ENCODE measurements at places on chromosomes 7 and 10.

- DNase-seq = no peak
These were observed 236.3 kb downstream of the SDK1 start for GRCh38 chr7:3537210-3537875.

GRCh38 chr10:80463868-80464267, 9.8 kb downstream of the TSPAN14 start:
- DNase-seq = no peak

- no peak for DNase-seq
These were observed 12.9 kb upstream of the ZNF736 start for GRCh38 chr7:64300641-64301405.

DNA sequence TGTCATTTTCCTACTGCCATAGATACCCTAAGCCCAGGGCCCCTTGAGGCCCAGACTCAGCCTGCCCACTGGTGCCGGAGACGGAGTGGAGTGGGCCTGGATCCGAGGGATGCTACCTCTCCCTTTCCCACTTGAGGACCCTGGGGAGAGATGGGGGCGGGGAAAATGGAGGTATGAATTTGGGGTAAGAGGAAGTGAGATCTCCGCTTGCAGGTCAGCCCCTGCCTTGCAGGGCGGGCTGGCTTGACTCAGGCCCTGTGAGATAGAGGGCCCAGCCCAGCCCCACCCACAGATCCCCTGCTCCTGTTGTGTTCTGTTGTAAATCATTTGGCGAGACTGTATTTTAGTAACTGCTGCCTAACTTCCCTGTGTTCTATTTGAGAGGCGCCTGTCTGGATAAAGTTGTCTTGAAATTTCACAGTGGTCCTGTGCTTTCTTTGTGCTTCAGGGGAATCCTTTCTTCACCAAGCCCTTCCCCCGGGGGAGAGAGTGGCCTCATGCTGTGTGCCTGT, 13.2 kb downstream of the YKT6 start:
- DNase-seq = no peak

DNA sequence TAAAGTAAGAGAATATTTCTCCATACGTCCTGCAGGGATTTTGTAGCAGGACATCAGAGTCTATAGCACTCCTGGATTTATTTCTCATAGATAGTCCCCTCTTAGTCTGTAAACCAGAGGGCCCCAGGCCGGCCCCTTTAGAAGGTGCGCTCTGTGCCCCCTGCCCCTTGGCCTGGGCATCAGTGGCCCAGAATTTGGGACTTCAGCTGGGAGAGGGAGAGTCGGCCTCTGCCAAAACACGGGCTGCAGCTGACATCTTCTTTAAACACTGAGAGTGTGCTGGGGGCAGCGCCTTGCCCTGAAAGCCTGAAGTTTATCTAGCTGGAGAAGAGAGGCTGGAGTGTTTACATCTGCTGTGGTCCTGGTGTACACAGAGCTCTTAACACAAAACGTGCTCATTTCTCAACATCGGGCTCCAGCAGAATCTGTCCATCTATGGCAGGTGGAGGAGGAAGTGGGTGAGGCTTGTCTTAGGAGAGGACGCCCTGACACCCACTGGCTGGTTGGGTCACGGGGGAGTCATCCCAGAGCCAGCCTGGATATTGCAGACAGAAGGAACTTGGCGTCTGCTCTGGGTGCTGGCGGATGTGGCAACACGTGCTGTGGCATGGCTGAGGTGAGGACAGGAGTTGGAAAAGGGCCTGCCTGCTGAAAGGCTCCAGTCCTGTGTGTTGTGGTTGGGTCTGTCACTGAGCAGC, 5.0 kb upstream of the TACR2 start:
- DNase-seq = no peak

DNA sequence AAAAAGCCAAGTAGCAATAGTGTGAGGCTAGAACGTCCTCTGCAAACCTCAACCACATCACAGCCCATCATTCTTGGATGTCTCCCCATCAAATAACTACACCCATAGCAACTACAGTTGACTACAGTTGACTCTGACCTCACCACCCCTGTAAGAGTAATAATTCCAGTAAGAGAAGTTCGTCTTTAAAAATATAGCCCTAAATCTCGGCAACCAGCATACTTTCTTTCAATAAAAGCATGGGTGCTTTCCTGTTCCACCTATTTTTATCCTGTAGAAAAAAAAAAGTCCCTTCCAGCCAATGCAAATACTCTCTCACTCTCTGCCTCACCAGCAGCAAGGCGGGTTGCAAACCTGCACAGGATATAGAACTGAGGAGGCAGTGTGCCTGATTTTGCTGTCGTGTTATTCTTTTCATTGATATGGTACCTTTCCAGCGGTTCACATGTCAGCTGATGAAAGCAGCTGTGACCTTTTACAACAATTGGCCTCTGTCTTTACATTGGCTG, 187.5 kb upstream of the NFE2L3 start:
- DNase-seq = no peak

- no peak for DNase-seq
These were observed 37.2 kb downstream of the CALML3 start for GRCh38 chr10:5561704-5562645.

- DNase-seq = no peak
These were observed 85.1 kb downstream of the CPED1 start for GRCh38 chr7:121073463-121074099.

DNA sequence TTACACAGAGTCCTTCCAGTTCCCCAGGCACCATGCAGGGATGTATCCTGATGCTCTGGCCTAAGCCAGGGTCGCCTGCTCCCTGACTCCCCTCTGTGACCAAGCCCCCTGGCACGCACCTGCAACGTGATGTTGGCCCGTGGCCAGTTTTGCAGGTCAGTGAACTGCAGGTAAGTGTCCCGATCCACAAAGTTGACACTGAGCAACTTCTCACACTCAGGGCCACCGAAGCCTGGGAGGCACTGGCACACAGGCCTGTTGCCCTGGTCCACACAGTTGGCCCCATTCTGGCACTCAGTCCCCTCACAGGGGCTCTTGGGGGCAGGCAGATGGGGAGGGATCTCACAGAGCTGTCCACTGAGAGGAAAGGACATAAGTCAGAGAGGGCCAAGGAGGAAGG, 174.3 kb downstream of the LCOR start:
- DNase-seq = no peak

DNA sequence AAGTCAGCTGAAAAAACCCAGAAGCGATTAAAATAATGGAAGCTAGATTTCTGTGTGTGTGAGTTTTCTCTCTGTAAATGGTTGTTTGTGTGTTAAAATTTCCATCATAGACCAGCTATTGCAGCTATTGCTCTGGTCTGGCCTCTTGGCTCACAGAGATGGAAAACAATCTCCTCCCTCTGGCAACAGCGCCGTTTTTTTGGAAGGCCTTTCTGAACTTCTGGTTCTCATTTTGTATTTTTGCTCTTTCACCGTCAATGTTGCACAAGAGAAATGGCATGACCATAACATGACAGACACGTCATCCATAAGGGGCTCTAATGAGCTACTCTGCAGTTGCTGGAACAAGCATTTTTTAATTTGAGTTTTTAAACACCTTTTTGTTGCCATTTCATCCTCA, 91.0 kb downstream of the CUBN start:
- DNase-seq = no peak

DNA sequence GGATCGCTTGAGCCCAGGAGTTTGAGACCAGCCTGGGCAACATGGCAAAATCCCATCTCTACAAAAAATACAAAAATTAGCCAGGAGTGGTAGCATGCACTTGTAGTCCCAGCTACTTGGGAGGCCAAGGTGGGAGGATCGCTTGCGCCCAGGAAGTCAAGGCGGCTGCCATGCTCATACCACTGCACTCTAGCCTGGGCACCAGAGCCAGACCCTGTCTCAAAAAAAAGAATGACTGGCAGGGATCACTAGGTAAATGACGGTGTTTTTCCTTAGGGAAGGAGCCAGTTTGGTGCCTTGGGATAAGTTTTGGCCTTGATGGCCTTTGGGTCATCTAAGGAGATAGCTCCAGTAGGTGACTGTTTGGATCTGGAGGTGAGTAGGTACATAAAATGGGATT, 8.9 kb downstream of the TMEM248 start:
- no peak for DNase-seq

DNA sequence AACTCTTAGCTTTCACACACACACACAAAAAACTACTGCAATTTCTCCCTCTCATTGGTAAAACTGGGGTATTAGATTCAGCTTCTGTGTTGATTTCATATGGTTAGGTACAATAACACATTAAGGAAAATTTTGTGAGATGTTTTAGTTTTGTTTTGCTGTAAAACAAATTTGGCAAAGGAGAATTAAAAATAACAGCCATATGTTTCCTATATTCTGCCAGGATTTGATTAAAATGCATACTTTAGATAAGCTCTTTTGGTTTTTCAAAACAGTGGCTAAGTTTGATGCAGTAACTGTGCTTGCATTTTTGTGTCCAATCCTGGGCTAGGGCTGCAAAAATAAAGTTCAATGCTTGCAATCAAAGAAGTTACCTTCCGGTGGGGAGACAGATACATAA, 126.3 kb downstream of the CALCR start:
- DNase-seq = no peak

GRCh38 chr10:93139059-93139655, 65.5 kb downstream of the CYP26A1 start:
- DNase-seq = no peak

GRCh38 chr10:121781101-121781500, 146.7 kb downstream of the ATE1 start:
- DNase-seq = no peak

DNA sequence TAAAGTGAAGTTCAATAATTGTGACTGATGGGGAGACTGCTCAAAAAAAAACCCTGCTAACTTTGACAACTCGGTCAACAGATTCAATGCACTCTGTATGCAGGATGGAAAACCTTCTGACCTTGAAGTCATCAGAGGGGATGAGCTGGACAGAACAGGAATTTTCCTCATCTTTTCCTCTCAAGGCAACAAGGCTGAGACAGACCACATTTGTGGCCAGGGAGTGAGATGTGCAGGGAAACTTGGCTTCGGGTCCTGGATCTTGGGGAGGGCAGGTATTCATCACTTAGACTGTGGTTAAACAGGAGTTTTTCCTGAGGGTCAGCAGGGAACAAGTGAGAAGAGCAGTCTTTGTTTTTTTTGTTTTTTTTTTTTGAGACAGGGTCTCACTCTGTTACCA, 100.6 kb downstream of the BAMBI start:
- DNase-seq = no peak

DNA sequence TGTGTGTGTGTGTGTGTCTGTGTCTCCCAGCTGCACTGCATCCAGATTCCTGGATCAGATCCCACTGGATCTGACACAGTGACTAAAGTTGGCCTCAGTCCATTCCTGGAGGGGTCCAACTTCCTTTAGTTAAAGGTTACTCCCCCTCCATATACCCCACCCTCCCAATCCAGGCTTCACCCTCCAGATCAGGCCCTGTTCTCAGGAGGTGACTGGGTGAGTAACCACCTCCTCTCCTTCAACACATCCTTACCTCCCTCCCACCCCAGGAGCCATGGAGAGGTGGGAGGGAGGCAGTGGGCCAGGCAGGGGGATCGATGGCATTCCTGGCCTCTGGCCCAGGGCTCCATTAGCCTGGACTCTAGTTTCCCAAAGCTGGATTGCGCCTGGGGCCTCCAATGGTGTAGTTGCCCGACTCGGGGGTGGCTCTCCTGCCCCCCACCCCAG, 11.3 kb downstream of the KCNIP2 start:
- no peak for DNase-seq

DNA sequence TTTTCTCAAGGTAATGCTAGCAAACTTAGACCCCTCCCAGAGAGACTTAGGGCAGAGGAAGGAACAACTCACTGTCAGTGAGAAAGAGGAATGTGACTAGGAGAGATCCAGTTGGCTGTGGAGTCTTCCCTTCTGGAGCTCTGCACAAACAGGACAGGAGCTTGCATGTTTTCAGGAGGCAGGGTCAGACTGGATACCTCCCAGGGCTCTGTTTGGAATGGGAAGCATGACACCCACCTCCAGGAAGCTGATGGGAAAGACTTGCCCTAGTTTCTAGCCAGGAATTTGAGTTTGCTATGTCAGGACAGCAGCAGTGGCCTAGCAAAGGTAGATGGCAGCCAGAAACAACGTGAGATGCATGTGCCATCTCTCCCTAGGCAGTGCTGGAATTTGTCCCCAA, 40.6 kb downstream of the GHRHR start:
- DNase-seq = no peak

- no peak for DNase-seq
These were observed 635.9 kb downstream of the ZNF37A start for GRCh38 chr10:38730076-38730475.

- DNase-seq = no peak
These were observed 11.8 kb upstream of the ACBD5 start for GRCh38 chr10:27252267-27253000.

- no peak for DNase-seq
These were observed 765 bp downstream of the PFKFB3 start for GRCh38 chr10:6203331-6204062.

- no peak for DNase-seq
These were observed 73.6 kb downstream of the CCSER2 start for GRCh38 chr10:84401854-84402611.

DNA sequence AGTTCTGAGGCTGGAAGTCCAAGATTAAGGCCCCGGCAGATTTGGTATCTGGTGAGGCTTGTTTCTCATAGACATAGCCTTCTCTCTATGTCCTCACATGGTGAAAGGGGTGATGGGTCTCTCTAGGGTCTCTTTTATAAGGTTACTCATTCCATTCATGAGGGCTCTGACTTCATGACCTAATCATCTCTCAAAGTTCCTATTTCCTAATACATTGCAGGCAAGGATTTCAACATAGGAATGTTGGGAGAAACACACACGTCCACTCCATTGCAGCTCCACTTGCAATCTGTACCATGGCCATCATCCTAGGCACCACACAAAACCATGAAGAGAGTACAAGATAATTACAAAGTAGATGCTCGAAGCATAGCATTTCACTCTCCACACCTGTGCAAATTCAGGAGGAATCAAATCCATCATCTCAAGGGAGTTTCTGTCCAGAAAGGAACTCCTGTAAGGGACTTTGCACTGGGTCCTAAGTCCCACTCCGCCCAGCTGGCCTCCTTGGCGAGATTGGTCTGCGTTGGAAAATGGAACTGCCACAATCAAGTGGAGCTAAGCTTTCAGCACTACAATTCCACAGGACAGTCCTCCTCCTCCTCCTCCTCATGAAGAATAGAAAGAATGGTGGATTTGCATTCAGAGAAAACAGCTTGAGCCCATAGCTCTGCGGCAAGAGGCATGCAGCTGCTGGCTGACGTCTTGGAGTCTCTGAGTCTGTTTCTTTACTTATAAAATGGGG, 8.8 kb downstream of the DDC start:
- no peak for DNase-seq

GRCh38 chr7:130288829-130289228, 4.1 kb upstream of the CPA4 start:
- DNase-seq = no peak

DNA sequence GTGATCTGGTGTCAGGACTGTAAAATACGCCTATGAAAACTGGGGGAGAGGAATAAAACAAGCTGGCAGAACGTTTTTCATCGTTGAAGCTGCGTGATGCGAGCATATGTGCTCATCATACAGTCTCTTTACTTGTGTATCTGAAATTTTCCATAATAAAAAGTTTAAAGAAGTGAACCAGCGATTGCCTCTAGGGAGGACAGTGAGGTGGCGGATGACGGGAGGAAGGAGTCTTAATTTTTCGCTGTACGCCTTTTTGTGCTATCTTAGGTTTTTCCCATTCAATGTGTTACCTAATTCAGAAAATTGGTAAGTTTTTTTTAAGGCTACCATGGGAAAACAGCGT, 891 bp upstream of the WAPL start:
- no peak for DNase-seq

GRCh38 chr7:39433550-39433949, 132.7 kb upstream of the YAE1 start:
- no peak for DNase-seq

- no peak for DNase-seq
These were observed 13.2 kb downstream of the FGF8 start for GRCh38 chr10:101762736-101763135.

GRCh38 chr7:150668472-150668911, 17.0 kb upstream of the GIMAP2 start:
- no peak for DNase-seq

GRCh38 chr10:110408203-110408871, 89.4 kb upstream of the DUSP5 start:
- no peak for DNase-seq

Data from anterior cingulate cortex (tissue), 58 donors.